ENCODE measurements at places on chromosomes 5 and 9.
A peak's percentile ranks its signal among the peaks of the same experiment; 100 is the strongest.

- no peak for DNase-seq
Observed at GRCh38 chr5:39521940-39522590, 97.3 kb upstream of the DAB2 start.

GRCh38 chr5:31364881-31365636 is 166.8 kb downstream of the DROSHA start:
- DNase-seq: no peak

DNA sequence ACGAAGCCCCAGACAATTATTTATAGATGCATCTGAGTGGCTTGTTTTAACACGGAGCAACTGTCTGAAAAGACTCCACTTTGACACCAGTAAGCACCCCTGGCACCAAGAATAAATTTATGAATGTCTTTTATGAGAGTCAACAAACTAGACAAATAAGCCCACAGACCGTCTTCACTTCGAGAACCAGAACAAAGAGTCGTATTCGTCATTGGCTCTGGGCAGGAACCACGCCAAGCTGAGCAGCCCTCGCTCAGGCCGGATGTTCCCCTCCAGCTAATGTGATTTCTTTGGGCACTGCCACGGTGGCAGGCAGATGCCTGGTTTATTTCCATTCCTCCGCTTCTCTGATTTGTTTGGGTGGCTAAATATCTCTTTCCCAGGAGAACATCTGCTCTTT is 91.9 kb upstream of the STC2 start:
- DNase-seq: no peak

DNA sequence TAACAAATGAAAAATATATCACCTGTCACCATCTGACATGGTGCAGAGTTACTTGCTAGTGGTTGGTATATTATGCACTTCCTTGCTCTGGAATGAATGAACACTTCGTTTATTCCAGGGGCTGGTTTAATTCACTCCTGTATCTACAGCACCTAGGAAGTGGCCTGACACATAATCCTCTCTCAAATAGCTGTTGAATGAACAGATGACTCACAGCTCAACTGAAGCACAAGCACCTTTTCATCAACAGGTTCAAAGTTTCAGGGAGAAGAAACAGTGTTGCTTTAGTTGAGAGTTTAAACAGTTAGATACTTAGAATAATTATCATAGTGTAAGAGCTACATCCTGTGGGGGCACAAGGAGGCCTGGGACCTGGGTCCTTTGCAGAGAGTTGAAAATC is 135.0 kb upstream of the DAP start:
- DNase-seq: no peak

DNA sequence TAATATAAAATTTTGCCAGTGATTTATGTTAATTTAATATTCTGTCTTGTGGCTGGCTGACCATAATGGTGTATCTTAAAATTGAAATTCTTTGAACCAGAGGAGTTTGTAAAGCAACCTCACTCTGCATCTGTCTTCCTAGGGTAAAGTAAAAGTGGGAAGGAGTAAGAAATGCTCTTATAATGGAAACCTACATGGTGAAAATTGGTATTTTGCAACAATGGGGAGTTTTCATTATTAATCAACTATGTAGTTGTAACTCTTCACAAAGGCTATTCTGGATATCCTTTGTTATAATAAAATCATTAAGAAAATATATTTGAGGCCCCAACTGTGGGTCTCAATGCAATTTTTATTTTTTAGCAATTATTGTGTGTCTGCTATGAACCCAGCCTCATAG is 44.2 kb downstream of the SNX30 start:
- DNase-seq: no peak

DNA sequence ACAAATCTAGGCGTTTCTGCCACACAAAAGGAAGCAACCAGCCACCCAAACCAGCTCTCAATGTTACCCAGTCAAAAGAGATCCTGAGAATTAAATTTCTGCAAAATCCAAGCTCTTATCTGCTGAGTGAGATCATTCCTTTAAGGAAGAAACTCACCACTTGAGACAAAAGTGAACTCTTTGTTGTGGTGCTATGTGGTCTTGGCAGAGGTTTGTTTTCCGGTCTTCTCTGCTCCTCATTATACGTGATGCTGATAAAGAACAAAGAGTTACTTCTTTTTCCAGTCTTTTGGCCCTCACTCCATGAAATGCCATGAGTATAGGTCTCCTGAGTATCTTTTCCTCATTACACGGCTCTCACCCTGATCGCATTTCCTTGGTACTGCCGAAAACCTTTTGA is 82.1 kb downstream of the PRKACG start:
- DNase-seq: no peak

DNA sequence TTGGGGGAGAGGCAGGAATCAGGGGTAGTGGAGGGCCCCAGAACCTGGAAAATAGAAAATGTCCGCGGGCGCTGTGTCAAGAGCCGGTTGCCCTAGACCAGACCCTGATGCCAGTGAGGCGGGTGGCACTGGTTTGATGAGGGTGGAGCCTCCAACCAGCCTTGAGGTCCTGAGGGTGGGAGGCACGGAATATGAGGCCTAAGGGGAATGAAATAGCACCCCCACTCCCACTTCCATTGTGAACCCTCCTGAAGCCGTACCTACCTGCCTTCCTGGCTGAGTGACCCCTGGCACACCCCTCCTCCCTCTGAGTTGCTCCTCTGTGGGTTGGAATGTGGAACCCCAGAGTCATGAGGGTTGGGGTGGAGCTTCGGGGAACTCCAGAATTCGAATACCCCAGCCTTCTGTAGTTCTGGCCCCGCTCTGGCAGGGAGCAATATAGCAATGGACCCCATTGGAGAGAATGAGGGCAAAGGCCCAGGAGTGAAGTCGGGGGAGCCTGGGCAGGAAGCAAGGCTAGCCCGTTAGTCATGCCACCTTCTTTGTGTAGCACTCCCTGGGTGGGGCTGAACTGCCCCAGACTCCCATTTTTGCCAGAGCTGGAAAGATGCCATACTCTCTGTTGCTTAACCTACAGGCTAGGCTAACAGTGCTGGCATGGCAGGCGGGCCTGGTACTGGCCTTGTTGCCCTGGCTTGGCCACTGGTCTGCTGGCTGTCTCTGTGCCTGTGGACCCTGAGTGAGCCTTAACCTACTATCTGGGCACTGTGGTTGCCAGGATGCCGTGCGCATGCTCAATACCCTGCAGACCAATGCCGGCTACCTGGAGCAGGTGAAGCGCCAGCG is 1.0 kb downstream of the FPGS start:
- DNase-seq: peak; percentile 31

DNA sequence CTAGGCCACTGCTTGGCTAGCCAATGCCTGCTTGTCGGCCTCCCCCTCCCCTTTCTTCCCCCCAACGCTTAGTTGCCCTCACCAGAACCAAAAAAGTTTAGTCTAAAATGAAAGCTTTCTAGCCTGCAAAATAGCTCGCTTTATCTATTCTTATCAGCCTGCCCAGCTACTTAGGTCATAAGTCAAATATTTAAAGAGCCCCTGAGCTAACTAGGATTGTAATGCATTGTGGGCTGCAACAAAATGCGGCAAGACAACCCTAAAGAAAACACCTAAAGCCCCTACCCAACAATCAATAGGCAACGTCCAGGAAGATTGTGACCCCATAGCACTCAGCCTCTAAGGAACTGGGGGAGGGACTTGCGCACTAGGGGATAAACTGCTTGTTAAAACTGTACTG is 38.6 kb upstream of the PCSK5 start:
- no peak for DNase-seq

DNA sequence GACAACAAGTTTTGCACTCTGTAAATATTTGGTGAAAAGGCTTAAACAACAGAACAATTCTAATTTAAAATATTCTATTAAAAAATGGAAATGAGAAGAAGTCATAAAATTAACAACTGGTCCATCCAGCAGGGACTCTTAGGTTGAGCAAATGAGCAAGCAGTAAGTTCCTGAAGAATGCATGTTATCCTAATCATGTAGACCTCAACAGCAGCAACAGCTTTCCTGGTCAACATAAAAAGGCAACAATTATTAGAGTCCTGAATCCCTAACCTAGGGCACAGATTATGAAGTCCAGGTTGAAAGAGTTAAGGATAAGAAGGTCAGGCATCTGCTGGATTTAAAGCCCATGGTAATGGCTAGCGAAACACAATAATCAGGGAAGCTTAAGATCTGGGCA is 120.9 kb downstream of the SSBP2 start:
- no peak for DNase-seq

Measured in activated CD4-positive, alpha-beta T cell treated with anti-CD3 and anti-CD28 coated beads for 4 hours (primary cell).